ENCODE measurements at places on chromosomes 5 and 9. TPM values are rescaled to one million over a fixed set of nuclear protein-coding genes. Genes with fewer than 3 reads are reported as not detected.

Gene PCDHGB2
- 0.14 TPM for total RNA-seq

Gene PRDM9
- total RNA-seq = not detected

Gene KIF3A
- total RNA-seq = 16.4 TPM

Gene PPIC
- total RNA-seq = not detected

Gene ORM2
- not detected for total RNA-seq

Gene BAAT
- not detected for total RNA-seq

DNA sequence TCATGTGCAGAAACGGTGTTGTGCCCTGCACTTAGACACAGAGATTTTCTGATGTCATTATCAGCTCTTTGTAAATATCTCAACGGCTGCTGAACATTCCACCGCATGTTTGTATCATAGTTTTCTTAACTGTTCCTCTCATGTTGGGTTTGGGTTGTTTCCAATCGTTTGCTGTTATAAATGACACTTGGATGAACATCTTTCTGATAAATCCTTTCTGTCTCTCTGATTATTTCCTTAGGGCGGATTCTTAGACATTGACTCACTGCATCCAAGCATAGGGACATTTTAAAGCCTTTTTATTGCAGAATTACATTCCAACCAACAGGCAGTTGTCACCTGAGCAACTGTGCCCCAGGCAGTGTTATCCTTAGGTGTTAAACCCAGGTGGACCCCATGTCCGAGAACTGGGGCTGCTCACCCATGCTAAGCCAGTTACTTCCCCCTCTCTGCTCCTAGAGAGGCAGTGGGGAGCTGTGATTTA lies 28.5 kb downstream of the COL5A1 start:
- H3K27ac ChIP-seq = no peak overlapping the region
- peaks cover 6% of the 10 kb centered on the region for H3K27me3 ChIP-seq
- DNase-seq = no peak
- no peaks in the 10 kb centered on the region for H3K36me3 ChIP-seq
- no peak overlapping the region for H3K4me3 ChIP-seq

DNA sequence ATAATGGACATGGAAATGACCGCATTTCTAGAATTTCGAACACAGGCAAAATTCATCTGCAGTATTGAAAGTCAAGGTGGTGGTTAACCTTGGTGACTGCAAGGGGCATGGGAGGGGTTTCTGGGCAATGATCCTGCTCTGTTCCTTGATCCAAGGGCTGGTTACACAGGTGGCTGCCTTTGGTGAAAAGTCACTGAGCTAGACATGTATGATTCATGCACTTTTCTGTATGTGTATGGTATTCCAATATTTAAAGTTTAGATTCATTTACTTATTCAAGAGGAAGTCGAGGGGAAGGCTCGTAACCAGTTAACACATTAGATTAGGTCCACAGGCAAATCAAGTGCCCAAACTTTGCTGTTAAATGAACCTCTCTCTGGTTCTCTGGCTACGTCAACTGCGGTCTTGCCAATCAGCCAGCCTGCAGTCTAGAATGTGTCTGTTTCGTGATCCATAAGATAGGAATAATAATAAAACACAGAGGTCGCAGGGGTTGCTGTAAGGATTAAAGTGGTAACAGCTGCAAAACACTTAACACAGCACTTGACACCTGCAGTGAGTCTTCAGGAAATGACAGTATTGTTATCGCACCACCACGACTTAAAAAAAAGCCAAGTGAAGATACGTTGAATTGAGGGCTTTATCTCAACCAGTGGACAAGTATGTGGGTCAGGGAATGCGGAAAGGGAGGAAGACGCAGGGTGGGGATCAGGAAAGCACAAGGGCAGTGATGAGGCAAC lies 92.5 kb downstream of the TLE1 start:
- no peak overlapping the region for H3K4me3 ChIP-seq
- H3K4me1 ChIP-seq = peaks cover 12% of the 10 kb centered on the region
- DNase-seq = no peak
- peaks cover 13% of the 10 kb centered on the region for H3K27me3 ChIP-seq

DNA sequence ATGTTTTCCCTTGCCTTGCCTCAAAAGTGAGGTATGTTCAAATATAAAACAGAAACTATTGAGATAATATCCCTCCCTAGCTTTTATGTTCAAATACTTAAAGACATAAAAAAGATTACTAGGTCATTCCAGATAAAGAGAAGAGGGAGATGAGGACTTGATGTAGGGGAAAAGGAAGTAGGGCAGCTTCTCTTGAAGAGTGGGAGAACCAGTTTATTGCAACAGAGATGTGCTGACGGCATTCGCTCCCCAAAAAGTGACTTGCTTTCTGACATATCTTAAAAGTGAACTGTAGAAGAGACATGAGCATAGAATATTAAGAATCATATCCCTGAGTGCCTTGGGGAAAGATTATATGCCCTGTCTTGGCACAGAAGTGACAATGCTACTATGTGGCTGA lies 330.2 kb upstream of the NREP start:
- no peak for DNase-seq
- H3K27me3 ChIP-seq = peaks cover 1% of the 10 kb centered on the region
- H3K4me3 ChIP-seq = no peak overlapping the region
- H3K36me3 ChIP-seq = no peaks in the 10 kb centered on the region
- no peaks in the 10 kb centered on the region for H3K4me1 ChIP-seq
- H3K27ac ChIP-seq = no peak overlapping the region

DNA sequence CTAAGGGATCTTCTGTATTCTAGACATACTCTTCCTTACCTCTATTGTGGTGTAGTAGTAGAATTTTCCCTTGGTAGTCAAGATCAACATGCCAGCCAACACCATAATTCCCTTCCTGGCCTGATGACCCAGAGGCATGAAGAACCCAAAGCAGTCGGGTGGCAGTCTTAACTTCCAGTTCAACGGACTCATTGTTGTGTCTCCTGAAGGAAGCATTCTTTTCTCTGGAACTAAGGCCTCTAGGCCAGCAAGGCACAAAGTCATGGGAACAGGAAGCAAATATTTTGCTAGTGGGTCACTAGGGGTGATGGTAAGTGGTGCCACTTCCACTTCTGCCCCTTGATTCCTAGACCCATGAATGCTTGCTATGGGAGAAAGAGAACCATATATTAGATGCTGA lies 55.2 kb upstream of the DAPK1 start:
- no peaks in the 10 kb centered on the region for H3K36me3 ChIP-seq
- no peak overlapping the region for H3K27ac ChIP-seq
- no peak overlapping the region for H3K4me3 ChIP-seq
- no peaks in the 10 kb centered on the region for H3K27me3 ChIP-seq
- peaks cover 3% of the 10 kb centered on the region for H3K4me1 ChIP-seq

DNA sequence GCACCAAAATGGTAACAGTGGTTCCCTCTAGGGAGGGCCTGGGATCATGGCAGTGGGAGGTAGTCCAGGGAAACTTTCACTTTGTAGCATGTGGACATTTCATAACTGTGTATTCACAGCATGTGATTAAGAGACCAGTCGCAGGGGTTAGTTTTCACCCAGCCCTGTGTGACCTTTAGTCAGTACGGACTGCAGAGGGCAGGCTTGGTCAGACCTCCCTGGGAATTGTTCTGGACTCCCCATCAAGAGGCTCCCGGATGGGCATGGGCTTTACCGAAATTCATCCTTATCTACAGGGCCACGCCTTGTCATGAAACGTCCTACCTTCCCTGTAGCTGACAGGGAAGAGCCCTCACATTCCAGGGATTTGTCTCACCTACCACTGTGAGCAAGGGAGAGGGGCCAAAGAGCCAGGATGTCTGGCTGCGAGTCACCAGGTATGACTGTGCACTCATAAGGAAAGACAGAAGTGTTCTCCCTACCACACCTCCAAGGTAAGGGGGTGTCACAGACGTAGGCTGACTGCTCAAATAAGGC lies 19.9 kb downstream of the GPX3 start:
- no peak for DNase-seq
- H3K27me3 ChIP-seq = no peaks in the 10 kb centered on the region
- H3K4me1 ChIP-seq = peaks cover 6% of the 10 kb centered on the region

DNA sequence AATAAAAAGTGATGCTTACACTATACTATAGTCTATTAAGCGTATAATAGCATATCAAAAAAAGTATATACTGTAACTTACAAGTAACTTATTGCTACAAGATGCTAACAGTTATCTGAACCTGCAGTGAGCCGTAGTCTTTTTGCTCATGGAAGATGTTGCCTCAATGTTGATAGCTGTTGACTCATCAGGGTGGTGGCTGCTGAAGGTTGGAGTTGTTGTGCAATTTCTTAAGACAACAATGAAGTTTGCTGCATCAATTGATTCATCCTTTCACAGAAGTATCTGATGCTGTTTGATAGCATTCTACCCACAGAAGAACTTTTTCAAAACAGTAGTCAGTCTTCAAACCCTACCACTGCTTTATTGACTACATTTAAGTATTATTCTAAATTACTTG lies 7.8 kb upstream of the C9orf40 start:
- no peak overlapping the region for H3K27ac ChIP-seq
- no peak overlapping the region for H3K4me3 ChIP-seq
- H3K27me3 ChIP-seq = no peaks in the 10 kb centered on the region
- DNase-seq = no peak
- peaks cover 29% of the 10 kb centered on the region for H3K36me3 ChIP-seq

DNA sequence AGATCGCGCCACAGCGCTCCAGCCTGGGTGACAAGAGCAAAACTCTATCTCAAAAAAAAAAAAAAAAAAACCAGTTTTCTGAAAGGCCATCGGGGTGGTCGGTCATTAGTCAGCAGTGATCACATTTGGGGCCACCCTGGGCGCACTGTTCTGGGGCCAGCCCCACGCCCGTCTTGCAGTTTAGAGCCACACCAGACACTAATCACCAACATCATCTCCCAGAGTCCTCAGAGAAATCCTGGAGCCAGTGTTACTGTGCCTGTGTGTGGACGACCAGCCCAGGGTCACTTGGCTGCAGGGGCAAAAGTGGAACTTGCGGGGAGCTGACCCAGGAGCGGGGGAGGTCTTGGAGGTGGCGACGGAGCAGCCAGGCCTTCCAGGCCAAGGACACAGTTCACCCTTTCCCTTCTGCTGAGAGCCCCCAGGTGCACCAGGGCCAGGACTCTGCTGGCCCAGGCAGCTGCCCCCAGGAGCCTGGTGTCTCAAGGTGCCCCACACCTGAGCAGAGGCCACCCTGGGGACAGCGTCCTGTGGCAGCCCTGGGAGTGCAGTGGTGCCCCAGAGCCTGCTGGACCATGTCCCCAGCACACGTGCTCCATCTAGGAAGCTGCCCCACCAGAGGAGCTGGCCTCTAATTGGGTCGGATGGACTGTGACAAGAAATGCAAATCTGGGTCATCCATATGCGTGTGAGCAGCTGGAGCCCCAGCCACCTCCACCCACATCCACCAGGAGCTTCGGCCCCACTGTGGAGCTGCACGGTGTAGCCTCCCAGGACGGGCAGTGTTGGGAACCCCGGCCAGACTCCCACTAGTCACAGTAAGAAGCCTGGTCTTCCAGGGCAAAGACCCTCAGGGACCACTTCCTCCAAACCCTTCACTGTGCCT lies 51.1 kb downstream of the NEK6 start:
- no peak overlapping the region for H3K4me3 ChIP-seq

DNA sequence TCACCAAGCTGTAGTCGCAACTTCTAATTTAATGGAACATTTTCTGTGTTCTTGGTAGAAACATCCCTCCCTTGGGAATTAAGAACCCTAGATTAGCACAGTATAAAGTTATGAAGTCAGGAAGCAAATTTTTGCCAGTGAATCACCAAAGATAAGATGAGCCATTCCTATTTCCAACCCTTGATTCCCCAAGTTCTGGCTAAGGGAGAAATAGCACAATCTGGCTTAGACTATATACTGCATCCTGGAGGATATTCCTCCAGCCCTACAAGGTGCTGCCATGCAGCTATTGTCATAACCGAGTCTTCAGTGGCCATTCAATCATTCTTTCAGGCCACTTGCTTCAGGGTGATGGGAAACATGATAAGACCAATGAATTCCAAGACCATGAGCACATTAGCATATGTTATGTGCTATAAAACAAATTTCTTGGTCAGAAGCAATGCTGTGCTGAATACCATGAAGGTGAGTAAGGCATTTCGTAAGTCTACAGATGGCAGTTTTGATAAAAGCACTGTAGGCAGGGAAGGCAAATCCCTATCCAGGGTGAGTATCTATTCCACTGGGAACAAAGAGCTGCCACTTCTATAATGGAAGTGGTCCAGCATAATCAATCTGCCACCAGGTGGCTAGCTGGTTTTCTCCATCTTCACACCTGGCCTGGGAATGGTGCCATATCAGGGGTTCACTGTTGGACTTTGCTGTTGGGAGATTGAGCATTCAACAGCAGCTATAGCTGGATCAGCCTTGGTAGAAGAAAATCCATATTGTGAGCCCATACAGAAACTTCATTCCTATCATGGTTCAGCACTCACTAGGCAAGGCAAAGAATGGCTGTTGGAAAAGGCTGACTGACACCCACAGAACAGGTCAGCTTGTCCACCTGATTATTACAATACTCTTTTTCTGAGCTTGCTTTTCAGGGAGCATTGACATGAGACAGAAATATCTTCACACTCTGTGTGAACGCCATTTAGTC lies 19.6 kb upstream of the ARL15 start:
- no peak overlapping the region for H3K27ac ChIP-seq
- DNase-seq = no peak
- H3K4me3 ChIP-seq = no peak overlapping the region

GRCh38 chr9:115757461-115757860 lies 396.1 kb upstream of the PAPPA start:
- no peaks in the 10 kb centered on the region for H3K36me3 ChIP-seq
- H3K27me3 ChIP-seq = peaks cover 1% of the 10 kb centered on the region
- H3K27ac ChIP-seq = no peak overlapping the region
- H3K4me3 ChIP-seq = no peak overlapping the region
- H3K4me1 ChIP-seq = no peaks in the 10 kb centered on the region

DNA sequence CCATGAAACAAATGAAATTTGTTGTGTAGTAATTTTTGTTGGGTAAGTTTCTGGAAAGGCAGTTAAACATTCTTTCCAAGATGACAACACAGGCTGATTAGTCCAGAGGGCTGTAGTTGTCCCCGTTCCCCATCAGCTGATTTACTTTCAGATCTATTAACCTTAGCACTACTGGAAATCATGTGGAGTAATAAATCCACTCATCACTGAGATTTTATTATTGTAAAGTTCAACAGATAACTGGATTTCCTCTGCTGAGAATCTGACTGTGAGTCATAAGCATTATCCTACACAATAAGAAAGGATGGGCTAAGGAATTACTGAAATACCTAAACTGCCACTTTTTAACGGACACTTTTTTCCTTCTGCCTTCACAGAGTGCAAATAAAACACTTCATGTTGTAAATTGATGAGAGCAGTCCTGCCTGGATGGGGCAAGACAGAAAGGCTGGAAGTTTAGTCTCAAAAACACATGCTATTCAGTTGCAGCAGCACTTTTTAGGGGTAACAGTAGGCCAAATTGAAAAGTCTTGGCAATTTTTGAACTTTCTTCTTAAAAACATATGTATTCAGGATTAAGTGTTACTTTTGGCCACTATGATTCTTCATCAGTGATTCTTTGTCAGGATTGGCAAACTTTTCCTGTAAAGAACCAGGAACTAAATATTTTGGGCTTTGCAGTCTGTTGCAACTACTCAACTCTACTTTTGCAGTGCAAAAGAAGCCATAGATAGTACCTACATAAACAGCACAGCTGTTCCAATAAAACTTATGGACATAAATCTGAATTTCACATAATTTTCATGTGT lies 7.0 kb downstream of the STOM start:
- DNase-seq = no peak
- H3K27ac ChIP-seq = peak overlapping the region; percentile 47
- no peaks in the 10 kb centered on the region for H3K27me3 ChIP-seq
- H3K4me1 ChIP-seq = peaks cover 71% of the 10 kb centered on the region

- no peak for DNase-seq
- H3K4me1 ChIP-seq = no peaks in the 10 kb centered on the region
- H3K36me3 ChIP-seq = no peaks in the 10 kb centered on the region
Observed at GRCh38 chr9:88819476-88819875, 171.8 kb upstream of the S1PR3 start.

Data from activated CD8-positive, alpha-beta T cell treated with anti-CD3 and anti-CD28 coated beads for 36 hours (primary cell).